Activated naive CD4-positive, alpha-beta T cell treated with anti-CD3 and anti-CD28 coated beads for 36 hours (primary cell): ENCODE measurements at places on chromosomes 2 and 18.

- peak; percentile 69 for DNase-seq
These were observed 54.0 kb upstream of the GPR75 start for GRCh38 chr2:53913721-53914120.

DNA sequence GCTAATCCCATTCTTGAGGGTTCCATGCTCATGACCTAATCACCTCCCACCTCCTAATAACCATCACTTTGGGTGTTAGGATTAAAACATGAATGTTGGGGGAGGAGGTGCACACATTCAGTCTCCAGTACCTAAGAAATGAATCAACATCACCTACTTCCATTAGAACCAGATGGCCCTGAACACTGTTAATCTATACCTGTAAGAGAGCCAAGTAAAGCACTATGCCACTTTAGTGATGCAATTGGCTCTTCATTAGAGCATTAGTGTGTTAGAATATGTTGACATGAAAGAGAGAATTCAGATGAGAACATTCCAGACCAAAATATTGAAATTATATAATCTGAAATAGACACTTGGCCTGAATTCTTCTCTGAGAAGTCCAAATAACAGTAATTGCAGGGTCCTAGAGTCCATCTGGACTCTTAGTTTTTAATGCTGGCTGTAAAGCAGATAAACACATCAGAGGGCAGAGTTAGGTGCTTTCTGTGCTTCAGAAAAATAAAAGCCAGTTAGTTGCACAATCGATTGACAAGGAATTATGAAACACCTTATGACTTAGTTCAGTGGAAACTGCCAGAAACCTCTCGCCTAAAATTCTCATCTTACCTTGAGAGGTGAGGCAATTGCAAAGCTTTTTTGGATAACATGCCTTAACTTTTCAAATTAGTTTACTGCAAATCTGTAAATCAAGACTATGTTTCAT is 923.7 kb downstream of the SLC4A3 start:
- no peak for DNase-seq

- DNase-seq, result no peak
These were observed 529.4 kb downstream of the CCDC85A start for GRCh38 chr2:56713161-56713676.

- no peak for DNase-seq
These were observed 98.1 kb downstream of the LRRC30 start for GRCh38 chr18:7329016-7329415.

- DNase-seq, result no peak
These were observed 146.5 kb downstream of the AGAP1 start for GRCh38 chr2:235640377-235640776.

GRCh38 chr18:51273437-51273836 is 76.0 kb upstream of the MEX3C start:
- no peak for DNase-seq

DNA sequence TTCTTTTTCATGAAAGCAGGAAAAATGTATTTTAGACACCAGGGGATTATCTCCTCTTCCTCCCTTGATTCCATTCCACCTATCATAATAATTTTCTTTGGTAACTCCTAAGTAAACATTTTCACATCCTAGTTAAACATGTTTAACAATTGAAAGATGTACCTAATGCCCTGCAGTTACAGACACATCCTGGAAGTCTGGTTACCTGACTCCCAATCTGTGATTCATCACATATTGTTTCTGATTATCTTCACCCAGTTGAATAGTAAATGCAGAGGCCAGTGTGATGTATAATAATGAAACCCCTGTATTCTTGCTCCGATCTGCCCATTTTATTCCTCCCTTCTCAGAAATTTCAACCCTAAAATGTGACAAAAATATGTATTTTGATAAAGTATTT is 1237.6 kb upstream of the LRRTM1 start:
- DNase-seq, result no peak

DNA sequence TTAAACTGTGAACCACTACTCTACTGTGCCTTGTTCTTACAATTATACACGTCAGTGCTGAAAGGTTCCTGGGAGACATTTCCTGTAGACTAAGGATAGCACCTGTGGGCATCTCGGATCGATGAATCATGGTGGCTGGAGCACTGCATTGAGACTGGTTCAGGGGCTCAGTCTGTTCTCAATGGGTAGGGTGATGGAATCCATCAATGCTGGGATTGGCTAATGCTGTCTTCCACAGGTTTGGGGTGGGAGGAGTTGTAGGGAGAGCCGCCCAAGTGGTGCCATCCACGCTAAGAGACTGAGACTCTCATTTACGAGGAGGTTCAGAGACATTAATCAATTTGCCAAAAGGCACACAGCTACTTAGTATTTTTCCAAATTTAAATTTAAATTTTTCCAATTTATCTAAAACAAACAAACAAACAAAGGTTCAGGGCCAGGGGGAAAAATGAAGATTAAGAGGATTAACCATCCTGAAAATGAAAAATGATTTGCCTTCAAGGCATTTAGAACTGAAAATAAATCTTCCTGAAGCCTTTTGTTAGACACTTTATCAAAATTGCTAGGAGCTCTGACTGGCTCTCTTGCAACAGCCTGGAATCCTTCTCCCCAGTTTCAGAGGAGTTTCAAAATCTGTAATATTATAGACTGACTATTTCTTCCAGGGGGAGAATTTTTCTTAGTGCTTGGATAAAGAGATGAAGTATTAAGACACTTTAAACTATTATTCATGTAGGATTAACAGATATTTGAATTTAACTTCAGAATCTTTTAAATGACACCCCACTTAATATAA is 359.2 kb downstream of the TGIF1 start:
- no peak for DNase-seq

GRCh38 chr2:176130147-176130956 is 847 bp downstream of the HOXD8 start:
- DNase-seq, result peak; percentile 33

GRCh38 chr18:3481696-3482210 is 31.8 kb downstream of the TGIF1 start:
- peak; percentile 50 for DNase-seq

- no peak for DNase-seq
These were observed 5.5 kb downstream of the TIMM21 start for GRCh38 chr18:74153793-74154192.

- no peak for DNase-seq
These were observed 7.1 kb downstream of the THAP4 start for GRCh38 chr2:241629762-241630435.
